ENCODE measurements at places on chromosomes 16 and 17.
A peak's percentile ranks its signal among the peaks of the same experiment; 100 is the strongest.

GRCh38 chr17:74019860-74020259 is 183.6 kb upstream of the RPL38 start:
- no peak for DNase-seq

DNA sequence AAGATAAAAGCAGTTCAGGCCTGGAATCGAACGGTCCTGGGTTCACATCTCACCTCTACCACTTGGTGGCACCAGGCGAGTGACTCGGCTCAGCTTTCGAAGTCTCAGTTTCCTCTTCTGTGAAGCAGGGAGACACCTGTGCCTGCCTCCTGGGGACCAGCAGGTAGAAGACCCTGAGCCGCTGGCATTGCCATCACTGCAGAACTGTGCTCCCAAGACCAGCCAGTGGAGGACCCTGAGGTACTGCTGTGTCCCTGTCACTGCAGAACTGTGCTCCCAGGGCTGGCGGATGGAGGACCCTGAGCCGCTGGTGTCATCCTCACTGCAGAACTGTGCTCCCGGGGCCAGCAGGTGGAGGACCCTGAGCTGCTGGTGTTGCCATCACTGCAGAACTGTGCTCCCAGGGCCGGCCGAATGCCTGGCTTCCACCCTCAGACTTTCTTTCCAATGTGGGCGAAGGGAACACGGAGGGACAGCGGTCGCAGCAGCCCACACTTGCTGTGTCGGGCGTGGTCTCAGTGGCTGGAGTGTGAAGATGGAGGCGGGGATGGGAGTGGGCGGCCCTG is 8.7 kb upstream of the SLC7A5 start:
- DNase-seq = no peak

DNA sequence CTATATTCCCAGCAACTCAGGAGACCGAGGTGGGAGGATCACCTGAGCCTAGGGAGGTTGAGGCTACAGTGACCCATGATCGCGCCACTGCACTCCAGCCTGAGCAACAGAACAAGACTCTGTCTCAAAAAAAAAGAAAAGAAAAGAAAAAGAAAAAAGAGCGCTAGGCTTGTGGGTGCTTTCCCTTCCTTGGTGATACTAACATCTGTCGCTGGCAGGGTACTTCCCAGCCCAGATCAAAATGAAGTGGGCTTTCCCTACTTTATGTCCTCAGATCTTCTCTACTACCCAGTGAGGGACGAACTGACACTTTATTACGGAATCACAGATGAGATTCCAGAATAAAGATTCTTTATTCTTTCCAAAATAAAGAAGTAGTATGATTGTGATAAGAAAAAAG is 103.8 kb upstream of the NOL11 start:
- DNase-seq = no peak

GRCh38 chr16:13866073-13866472 is 53.9 kb upstream of the ERCC4 start:
- peak; percentile 42 for DNase-seq

DNA sequence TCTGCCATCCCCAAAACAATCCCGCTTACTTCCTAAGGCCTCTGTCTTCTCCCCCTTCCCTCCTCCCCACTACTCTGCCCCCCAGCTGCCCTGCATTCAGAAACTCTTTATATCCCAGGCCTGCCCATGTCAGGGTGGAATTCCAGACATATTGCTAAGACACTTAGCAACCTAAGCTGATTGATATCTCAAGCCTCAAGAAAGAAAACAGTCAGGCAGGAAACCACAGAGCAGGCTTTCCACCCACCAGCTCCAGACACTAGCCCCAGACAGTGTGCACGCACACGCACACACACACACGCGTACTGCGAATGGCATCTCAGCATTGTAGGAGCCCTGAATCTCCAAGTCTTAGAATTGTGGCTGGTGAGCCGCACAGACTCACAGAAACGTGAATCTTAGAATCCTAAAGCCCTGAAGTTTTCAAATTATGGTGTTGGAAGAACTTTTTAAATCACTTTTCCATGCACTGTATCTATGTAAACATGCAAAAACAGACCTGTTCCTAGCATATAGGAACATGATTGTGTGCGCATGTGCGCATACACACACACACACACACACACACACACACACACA is 8.8 kb upstream of the LPCAT2 start:
- peak; percentile 34 for DNase-seq

DNA sequence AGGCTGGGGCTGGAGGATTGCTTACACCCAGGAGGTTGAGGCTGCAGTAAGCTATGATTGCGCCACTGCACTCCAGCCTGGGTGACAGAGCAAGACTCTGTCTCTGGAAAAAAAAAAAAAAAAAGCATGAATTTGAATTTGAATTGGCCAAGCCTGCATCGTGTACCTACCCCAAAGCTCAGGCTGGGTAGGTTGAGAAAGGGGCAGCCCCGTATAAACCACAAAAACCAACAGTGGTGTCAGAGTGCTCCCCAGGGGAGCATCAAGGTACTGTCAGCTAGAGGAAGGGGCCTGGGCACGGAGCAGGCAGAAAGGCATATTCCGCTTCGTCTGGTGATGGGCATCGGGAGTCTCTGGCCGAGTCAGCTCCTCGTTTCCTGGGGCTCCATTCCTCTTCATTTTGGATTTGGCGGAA is 40.9 kb downstream of the RAP1GAP2 start:
- peak; percentile 35 for DNase-seq

- DNase-seq = no peak
Measured at GRCh38 chr16:14458576-14458975, 171.5 kb downstream of the PARN start.

GRCh38 chr16:51577621-51578303 is 426.7 kb upstream of the SALL1 start:
- no peak for DNase-seq

DNA sequence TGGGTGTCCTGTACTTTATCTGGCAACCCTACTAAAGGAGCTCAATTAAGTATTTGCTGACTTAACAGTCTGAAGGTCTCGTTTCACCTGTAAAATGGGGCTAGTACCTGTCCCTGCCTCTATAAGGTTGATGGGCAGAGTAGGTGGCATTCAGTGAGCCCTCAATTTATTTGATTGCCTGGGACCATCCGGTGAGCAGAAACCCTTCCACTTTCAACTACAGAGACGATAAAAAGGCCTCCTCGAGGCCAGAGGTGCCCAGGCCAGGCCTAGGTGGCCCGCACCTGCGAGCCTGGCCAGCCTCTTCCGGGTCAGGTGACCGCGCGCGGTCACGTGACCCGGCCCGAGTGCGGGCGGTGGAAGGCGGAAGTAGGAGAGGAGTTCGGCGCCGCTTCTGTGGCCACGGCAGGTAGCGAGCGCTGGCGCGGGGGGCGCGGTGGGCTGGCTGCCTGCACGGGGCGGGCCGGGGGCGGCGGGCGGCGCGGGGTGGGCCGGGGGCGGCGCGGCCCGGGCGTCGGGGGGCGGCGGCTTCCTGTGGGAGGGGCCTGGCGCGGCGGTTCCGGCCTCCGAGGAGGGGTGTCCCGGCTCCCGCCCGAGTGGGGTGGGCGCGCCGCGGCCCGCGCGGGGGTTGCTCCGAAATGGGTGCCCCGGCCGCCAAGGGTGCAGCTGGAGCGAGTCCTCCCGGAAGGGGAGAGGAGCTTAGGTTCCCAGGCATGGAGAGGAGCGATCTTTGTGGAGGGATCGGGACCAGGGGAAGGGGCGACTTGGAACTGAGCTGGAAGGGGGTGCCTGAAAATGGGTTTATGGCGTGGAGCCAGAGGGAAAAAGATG is at the start of gene WWP2:
TSS of gene WWP2 (plus strand) at position 350 of the 831 bp plus-strand sequence. CDS start 24,679 bp downstream, outside the sequence.
- peak; percentile 78 for DNase-seq

GRCh38 chr17:75679706-75680211 is 12.6 kb downstream of the SAP30BP start:
- DNase-seq = no peak

- no peak for DNase-seq
Measured at GRCh38 chr17:76901542-76902197, 33.5 kb downstream of the MGAT5B start.

GRCh38 chr17:33955461-33955860 is 299.6 kb upstream of the CCL2 start:
- DNase-seq = no peak

DNA sequence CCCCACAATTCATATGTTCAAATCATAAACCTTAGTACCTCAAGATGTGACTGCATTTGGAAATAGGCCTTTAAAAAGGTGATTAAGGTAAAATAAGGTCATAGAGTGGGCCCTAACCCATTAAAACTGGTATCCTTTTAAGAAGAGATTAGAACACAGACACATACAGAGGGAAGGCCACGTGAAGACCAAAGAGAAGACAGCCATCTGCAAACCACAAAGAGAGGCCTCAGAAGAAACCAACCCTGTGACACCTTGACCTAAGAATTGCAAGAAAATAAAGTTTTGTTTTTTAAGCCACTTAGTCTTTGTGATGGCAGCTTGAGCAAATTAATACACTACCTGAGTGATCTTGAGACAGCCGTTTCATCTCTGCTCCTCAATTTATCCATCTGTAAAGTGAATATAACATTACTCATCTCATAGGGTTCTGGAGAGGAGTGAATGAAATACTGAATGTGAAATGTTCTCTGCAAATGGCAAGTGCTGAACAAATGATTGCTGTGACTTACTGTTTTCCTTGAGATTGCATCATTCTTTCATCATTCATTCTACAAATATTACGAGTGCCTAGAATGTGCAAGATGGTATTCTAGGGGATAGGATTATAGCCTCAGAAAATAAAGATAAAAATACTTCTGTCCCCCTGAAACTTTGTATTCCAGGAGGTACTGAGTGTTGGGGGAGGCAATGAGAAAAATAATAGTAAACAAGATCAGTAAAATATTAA is 222.0 kb upstream of the CDH13 start:
- no peak for DNase-seq

DNA sequence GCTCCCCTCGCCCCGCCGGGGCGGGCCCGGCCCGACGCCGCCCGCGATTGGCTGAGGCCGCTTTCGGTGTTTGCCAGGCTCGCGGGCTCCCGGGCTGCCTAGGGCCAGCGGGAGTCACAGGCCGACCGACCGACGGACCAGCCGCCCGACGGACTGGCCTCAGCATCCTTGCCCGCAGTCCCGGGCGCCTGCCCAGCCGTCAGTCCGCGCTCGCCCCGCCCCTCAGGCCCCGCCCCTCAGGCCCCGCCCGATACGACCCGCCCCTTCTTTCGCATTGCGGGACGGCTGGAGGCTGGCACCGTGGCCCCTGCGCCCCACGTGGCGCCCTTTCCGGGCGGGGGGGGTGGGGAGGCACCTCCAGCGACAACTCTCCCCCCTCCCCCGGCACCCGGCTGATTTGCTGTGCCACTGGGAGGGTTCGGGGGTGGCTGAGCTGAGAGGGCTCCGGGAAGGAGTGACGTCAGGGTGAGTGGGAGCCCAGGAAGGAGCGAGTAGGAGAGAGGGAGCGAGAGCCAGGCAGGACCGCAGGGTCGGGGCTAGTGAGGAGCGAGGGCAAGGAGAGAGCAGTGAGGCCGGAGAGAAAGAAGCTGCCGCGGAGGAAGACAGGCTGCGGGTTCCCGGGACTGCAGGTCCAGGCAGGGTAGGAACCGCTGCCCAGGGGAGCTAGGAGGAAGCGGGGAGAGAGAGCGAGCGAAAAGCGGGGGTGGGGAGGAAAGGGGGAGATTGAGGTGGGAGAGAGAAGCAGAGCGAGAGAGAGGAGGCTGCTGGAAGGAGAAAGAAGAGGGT is at the start of gene ASPHD1:
TSS of gene ASPHD1 (plus strand) at position 387 of the 786 bp plus-strand sequence. CDS start 484 bp downstream, outside the sequence.
- DNase-seq = peak; percentile 73

DNA sequence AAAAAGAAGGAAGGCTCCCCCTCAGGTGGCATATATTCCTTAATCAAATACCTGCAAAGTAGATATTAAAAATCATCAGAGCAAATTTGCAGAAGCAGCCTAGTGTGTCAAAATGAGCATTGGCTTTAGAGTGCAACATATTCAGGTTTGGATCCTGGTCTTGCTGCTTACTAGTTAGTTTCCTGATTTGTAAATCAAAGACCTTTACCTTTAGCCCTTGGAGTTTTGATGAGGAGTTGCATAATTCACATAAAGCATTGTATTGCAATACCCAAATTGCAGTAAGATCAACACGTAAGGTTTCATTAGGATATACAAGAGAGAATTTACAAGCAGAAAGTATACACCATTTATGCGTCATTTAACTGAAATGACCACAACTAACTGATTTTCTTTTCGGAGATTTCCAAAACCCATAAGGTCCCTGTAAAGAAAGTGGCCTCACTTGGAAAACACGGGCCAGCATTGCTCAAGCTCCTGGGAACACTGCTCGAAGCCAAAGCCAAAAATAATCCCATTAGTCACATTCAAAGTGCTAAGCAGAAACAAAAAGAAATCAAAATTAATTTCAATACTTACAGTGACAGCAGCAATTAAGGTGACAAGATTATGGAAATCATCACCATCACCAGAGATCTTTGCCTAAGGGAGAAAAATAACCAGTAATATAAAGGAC is 415.9 kb upstream of the ERCC4 start:
- no peak for DNase-seq

DNA sequence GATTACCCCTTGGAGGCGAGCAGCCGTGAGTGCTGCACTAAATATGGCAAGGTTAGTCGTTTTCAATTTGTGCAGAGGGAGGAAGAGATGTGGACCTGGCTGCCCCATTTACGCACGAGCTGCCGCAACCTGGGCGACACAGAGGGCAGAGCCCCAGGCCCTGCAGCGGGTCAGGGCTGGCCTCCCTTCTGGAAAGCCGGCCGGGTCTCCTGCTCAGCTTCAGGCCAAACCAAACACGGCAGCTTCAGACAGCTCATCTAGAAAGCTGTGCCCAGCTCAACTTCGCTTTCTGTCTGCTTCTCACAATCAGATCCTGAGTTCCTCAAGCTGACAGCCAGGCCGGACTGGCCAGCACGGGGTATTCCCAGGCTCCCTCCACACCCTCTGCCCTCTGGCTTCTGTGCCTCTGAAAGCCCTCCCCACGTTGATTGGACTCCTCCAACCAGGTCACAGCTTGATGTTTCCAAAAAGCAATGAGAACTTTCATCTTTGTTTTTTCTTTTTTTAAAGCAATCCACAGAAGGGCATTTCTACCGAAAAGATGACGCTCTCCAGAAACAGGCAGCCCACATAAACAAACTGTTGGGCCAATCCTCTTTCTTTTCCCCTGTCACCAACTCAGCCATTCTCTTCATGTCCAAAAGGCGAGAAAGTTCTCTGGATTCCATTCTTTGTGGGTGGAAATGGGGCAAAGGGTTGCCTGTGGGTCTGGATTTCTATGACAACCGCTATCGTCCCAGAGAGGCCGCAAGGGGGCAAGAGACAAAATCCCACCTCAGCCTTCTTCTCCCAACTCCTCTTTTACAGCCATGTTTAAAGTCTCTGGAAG is 189.0 kb downstream of the ZFHX3 start:
- DNase-seq = no peak

- no peak for DNase-seq
Measured at GRCh38 chr16:57372372-57373116, at the start of gene CX3CL1. Gene CX3CL1 (plus strand): TSS chr16:57372490. CDS start chr16:57372569, 79 bp downstream.
